ENCODE measurements at places on chromosomes 3 and 15.

- DNase-seq: no peak
Observed at GRCh38 chr3:171804618-171805389, 5.5 kb downstream of the PLD1 start.

DNA sequence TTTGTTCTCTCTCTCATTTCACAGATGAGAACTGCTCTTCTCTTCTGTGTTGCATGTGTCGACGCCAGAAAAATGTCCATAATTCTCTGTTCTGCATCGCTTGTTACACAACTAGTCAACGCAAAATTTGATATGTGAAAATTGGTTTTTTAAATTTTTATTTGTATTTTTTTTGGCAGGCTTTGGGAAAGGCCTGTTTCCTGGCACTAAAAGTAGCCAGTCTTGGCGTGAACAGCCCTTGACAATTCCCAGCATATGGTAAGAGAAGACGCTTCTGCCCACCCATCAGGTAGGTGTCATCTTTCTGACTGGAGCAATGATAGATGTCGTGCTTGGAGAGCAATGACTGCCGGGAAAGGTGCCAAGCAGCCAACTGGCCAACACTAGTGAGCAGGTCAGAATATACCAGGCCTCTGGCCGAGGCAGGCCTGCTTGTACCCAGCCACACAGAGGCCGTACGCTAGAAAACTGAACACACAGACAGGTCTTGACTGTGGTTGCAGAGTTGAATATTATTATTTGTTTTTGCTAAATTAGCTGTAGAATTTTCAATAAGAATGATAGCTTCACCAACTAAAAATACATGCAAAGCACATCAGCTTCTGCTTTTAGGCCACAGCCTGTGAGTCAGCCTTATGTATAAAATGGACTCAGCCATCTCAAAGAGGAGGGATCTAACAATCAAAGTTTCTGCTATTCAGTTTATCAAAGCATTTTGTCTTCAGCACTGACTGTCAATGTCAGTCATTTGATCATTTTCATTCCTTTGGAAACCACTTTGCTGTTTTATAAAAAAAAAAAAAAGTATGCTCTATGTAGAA lies 837.5 kb downstream of the MCTP2 start:
- DNase-seq: no peak

DNA sequence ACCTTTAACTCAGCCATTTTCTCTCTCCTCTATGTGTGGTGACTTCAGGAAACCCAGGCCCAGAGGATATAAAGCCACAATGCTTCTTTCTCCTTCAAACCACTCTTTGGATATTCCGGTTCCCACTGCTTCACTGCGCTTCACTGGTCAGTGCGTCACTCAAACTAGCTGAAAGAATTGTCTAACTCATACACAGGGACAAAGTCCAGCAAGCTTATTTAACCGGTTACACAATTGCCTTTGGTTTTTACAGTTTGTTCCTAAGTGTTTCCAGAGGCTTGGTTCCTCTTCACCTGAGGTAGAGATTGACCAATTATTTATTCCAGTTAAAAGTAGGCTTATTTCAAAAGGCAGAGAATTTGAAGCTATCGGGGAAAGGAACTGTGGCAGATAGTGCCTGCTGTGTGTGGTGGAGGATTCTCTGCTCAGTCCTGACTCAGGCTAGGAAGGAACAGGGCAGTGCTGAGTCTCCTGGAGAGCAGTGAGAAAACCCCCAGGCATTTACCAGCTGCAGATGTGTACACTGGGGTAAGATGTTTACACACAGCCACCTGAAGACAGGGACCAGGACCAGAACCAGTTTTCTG lies at the start of gene HGD:
HGD (minus strand) TSS at position 145 of the 587 bp plus-strand sequence; CDS start at position 17, 128 bp downstream.
- no peak for DNase-seq

DNA sequence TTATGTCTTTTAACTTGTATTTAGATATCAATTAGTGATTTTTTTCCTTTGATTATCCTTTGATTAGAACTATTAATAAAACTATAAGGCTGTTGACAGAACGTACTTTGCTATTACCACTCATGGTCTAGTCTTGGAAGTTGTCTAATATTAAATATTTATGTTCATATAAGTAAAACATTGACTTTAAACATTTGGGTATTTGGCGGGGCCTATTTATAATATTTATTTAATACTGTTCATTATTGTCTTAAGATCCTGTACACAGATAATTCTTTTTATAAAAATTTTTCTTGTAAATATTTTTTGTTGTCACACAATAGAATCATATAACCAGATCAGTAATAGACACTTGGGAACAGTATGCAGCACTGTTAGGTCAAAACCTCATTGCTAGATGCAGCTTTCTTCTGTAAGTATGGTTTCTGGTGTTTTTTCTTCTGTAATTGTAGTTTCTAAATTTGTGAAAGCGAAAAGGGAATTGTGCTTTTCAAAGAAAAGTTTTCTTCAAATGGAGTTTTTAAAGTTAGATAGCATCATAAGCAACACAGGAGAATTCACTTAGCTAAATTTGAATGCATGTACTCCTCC lies 93.4 kb downstream of the FNDC3B start:
- DNase-seq: no peak

DNA sequence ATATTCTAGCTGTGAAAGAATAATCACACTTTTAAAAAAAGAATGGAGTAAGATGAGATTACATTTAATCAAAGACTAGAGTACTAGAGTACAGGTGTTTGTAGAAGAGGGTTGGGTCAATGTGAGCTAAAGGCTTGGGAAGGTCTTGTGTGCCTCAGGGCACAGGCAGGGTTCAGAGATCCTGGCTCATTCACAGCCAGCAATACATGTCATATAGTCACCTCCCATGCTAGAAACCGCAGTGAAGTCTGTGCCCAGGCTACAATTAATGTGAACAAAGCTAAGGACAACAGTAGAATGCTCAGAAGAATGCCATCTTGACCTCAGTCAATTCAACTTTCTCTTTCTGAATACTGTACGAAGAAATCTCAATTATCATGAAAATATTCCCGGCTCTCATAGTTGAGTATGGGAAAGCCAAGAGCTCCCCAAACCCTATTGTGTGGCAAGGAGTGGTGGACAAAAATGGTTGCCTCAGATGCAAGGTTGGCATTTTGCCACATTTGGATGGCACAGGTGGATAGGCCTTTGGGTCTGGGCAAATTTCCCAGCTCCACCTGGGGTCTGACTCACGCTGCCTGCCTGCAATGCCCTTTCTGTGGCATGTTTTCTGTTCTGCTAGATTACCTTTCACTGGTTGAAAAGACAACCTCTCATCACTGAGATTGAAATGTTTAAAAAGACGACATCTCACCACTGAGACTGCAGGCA lies 70.2 kb downstream of the NMD3 start:
- DNase-seq: no peak

- no peak for DNase-seq
Observed at GRCh38 chr3:181794011-181794790, 82.5 kb downstream of the SOX2 start.

DNA sequence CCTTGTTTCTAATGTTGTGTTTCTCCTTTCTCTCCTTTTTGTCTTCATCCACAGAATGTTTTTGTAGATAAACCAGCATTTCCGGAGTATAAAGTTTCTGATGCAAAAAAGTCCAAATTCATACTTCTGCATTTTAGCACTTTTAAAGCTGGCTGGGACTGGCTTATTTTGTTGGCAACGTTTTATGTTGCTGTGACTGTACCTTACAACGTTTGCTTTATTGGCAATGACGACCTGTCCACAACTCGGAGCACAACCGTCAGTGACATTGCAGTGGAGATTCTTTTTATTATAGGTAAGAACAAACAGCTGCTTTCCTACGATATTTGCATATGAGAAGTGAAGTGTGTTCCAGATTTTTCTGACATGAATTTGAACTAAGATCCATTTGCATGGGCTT lies 199.4 kb downstream of the KCNH8 start:
- no peak for DNase-seq

- no peak for DNase-seq
Observed at GRCh38 chr15:30671309-30671708, 45.4 kb downstream of the ARHGAP11B start.

- no peak for DNase-seq
Observed at GRCh38 chr3:127691974-127692373, 19.2 kb downstream of the ABTB1 start.

- DNase-seq: peak; percentile 83
Observed at GRCh38 chr3:99625643-99626416, 12.6 kb upstream of the COL8A1 start.

GRCh38 chr15:41691471-41691870 lies 31.3 kb downstream of the MGA start:
- DNase-seq: no peak

All from HFF-Myc (cell line).